ENCODE measurements at places on chromosomes 2 and 18. TPM values are rescaled to one million over a fixed set of nuclear protein-coding genes. Genes with fewer than 3 reads are reported as not detected.

DNA sequence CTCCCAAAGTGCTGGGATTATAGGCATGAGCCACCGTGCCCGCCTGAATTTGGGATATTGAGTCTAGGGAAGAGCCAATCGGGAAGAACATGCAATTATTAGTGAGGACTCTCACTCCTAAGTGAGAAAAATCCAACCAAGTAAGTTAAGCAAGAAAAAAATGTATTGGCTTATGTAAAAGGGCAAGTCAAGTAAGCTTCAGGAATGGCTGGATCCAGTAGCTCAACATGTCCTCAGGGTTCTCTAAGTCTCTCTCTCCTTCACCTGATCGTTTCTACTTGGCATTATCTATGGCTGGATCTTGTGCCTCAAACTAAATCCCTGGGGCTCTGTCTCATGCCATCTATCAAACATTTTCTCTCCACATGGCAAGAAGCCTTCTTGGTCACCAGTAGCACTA is 16.1 kb upstream of the CIB4 start:
- no peak for DNase-seq

DNA sequence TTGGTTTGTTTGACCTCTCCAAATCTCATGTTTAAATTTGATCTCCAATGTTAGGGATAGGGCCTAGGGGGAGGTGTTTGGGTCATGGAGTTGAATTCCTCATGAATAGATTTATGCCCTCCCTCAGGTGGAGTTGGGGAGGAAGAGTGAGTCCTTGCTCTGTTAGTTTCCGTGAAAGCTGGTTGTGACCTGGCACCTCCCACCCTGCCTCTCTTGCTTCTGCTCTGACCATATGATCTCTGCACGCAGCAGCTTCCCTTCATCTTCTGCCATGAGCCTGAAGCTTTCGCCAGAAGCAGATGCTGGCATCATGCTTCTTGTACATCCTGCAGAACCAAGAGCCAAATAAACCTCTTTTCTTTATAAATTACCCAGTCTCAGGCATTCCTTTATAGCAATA is 231.6 kb upstream of the ERBB4 start:
- no peak for DNase-seq

The CELF4 gene
- polyA plus RNA-seq, result 3.7 TPM

DNA sequence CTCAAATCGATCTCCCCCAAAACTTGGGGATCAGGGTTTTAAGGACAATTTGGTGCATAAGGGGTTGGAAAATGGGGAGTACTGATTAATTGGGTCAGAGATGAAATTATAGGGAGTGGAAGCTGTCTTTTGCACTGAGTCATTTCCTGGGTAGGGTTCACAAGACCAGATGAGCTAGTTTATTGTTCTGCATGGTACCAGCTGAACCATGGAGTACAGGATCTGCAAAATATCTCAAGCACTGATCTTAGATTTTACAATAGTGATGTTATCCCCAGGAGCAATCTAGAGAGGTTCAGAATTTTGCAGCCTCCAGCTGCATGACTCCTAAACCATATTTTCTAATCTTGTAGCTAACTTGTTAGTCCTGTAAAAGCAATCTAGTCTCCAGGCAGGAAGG is 73.1 kb downstream of the CPO start:
- DNase-seq, result no peak

The DUSP19 gene
- polyA plus RNA-seq, result 4.2 TPM

DNA sequence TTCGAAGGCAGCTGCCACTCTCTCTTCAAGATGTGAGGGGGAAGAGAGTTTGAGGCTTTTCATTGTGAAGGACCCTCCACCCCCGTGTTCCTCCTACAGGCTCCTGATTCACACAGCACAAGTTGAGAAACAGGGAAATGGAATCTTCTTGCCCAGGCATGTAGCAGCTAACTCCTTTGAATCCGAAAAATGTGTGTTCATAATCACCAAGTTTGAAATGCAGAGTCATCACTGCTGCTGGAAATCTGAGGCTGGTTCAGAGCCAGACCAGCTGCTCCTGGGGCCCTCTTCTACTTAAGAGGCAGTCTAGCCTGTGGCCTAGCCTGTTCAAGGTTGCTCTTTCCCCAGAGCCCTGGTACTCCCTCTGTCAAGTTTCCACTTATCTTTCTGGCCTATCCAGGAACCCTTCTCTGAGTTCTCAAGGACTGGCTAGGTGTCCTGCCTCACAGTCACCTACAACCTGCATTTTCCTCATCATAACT is 166.4 kb downstream of the TMEM247 start:
- no peak for DNase-seq

DNA sequence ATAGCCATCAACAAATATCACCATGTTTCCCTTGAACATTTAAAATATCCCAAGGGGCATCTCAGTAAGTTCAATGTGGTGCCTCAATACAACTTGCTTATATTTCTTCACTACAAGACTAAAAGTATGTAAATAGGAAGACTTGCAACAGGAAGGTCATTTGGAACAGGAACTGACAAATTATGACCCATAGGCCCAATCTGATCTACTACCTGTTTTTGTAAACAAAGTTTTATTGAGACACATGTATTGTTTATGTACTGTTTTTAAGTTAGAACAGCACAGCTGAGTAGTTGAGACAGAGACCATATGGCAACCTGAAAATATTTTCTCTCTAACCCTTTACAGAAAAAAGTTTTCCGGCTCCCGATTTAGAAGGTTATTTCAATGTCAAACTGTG is 154.8 kb upstream of the TFPI start:
- DNase-seq, result peak; percentile 29

GRCh38 chr2:190723397-190724090 is 74.7 kb downstream of the NAB1 start:
- DNase-seq, result no peak

All from renal pelvis (tissue), 12 donors.